ENCODE measurements at places on chromosomes 5 and 9.
A peak's percentile ranks its signal among the peaks of the same experiment; 100 is the strongest.

DNA sequence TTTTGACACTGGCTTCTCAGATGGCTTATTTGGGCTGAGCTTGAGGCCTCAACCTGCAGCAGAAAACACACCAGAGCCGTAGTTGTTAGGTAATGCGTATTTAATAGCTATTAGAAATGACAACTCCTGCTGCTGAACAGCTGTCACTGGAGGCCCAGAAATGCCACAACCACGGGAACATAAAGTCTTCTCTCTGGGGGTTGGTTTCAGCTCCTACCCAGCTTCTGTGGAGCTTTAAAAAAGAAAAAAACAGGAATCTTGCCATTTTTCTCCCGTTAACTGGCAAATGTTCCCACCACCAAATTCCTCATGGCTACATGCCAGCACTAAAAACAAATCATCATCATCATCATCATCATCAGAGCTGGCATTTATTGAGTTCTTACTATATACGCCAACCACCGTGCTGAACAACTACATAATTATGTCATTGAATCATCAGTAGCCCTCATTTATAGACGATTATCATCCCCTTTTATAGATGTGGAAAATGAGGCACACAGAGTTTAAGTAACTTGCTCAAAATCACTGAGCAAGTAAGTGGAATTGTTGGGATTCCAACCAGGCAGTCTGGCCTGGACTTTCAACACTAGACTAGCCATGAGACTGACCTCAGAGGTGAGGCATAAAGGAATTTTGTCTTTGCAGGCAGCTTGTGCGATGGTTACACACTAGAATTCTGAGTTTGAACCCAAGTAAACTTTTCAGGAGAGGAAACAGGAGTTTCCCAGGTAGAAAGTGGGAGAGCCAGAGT is 185.3 kb upstream of the WWC1 start:
- no peak for DNase-seq

DNA sequence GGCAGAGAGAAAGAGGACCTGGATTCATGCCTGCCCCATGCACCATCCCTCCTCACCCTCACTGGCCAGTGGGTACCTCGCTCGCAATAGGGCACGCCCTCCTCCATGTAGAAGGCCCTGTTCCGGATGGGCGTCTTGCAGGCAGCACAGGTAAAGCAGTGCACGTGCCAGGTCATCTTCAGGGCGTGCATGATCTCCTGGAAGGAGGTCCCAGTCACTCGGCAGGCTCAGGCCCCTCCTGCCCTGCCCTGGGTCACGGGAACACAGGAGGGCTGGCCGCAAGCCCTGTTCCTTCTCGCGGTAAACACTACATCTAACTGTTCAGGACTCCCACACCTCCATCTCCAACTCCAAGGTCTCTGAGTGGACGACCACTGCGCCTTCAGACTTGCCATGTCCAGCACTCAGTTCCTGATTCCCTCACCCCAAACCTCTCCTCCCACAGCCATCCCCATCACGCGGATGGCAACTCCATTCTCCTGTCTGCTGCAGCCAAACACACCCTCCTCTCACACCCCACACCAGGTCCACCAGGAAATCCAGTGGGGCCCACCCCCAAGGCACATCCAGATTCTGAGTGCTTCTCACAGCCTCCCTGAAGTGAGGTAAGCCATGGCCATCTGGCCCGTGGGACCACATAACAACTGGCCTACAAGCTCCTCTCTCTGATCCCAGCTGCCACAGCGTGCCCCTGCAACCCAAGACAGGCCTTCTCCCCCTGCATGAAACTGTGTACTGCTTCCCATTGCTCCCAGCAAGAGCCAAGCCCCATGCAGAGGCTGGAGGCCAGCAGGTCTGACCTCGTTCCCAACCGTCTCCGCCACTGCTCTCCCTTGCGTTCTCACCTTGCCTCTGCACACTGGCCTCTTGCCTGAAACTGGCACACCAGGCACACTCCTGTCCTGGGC is 10.8 kb upstream of the DBN1 start:
- DNase-seq = no peak

DNA sequence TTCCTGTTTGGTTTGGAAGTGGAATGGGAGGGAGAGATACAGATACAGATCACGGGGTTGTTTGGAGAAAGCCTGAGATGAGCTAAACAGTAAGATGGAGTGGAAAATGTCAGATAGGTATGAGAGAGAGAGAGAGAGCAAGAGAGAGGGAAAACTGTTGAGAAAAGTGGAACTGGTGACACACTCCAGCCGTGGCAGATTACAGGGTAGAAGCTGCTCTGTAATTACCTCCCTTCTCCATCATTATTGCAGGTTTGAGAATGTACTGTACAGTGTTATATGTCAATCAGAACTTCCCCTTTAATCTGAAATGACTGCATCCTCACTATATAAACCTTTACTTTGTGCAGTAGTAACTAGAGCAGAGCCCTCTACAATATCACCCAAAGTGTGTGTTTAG is 74.5 kb upstream of the WWC1 start:
- DNase-seq = no peak

- peak; percentile 72 for DNase-seq
Measured at GRCh38 chr9:100472788-100473275, at the start of gene TMEFF1. Gene TMEFF1 (plus strand): TSS chr9:100473149. CDS start chr9:100473545, 396 bp downstream.

GRCh38 chr9:109475526-109475925 is 22.6 kb downstream of the PTPN3 start:
- no peak for DNase-seq
